Forelimb muscle (tissue), 1 donor: ENCODE measurements at places on chromosomes 13 and 19.

GRCh38 chr13:24112791-24113190 lies 47.7 kb upstream of the SPATA13 start:
- no peak for DNase-seq

DNA sequence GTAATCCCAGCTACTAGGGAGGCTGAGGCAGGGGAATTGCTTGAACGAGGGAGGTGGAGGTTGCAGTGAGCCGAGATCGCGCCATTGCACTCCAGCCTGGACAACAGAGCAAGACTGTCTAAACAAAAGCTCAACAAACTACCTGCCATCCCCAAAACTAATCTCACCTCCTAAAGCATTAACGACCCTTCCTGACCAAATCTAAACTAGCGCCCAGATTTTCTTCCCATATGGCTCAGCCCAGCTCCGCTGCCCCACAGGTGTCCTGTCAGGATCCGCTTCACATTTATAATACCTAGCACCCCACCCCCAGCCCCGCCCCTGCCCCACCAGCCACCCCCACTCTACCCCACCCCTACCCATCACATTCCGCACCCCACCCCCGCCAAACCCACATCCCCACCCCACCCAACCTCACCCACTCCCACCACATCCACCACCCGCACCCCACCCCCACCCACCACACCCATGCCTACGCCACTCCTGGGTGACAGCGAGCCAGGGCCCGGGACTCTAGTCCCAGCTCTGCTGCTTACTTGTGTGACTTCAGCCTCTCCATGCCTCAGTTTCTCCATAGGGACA lies 599 bp downstream of the C19orf12 start:
- DNase-seq = no peak

- no peak for DNase-seq
These were observed 67.0 kb upstream of the SIAH3 start for GRCh38 chr13:45918597-45918996.

DNA sequence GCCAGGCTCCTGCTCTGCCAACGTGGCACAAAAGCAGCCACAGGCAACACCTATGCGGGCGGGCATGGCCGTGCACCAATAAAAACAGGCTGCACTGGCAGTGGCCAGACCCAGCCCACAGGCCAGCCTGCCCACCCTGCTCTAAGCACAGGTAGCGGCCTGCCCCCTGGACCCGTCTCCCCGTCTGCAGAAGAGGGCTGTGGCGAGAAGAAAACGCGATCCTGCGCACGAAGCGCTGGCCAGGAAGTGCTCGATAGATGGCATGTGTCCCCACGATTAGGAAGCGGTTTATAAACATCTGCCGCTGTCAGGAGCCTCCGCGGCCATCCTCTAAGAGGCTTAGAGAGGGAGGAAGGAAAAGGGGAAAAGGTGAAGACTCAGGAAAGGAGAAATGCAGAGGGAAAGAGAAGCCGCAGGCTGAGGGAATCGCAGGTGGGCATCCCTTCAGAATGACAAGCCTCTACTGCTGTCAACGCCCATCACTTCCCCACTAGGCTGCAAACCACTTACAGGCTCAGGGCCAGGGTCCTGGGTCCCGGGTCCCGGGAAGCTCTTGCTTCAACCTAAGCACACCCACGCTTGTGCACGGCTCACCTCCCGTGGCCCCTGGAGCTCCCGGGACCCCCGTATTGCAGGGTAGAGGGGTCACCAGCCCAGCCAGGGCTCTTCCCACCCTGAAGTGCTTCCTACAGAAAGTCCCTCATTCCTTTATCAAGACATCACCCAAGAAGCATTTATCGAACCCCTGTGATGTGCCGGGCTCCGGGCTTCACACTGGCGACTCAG lies 10.5 kb downstream of the MLLT1 start:
- DNase-seq = no peak

- no peak for DNase-seq
These were observed 206.5 kb downstream of the TEX29 start for GRCh38 chr13:111526922-111527321.

DNA sequence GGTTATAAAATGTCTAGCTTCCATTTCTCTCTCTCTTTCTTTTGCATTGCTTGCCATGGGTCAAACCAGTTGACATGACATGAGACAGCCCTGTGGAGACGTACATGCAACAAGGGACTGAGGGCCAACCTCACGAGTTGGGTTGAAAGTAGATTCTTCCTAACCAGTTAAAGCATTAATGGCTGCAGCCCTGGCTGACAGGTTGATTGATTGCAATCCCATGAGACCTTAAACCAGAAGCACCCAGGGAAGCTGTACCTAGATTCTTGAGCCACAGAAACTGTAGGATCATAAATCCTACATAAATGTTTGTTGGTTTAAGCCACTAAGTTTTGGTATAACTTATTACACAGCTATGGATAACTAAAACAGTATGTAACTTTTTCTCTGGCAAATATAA lies 373.8 kb downstream of the DACH1 start:
- no peak for DNase-seq

DNA sequence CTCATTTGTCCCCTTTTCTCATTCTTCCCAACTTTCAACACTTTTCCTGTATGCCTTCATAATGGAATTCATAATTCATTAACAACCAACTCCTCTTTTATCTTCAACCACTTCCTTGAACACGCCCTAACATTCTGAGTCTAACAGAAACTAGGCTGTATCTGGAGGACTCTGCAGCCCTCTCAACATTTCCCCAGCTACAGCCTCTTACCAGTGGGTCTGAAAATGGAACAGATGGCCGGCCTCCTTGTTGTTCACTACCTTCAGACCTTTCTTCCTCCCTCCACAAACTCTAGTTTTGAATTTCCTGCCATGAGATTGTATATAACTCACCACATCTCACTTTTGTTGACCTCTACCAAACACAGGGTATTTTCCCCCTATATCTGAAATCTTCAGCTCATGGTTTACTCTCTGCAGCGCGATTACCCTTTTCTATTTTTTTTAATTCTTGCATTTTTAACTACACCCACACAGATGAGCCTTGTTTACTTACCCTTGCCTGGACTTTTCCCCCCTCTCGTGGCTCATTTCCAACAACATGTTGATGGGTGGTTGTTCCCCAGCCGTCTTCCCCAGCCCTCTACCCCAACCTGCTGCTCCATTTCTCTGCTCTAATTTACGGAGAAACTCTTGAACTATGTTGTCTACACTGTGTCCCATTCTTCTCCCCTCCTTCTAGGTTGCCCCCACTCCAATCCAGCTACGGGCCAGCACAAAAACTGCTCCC lies 846 bp downstream of the ZNF790 start:
- DNase-seq = no peak

GRCh38 chr13:20272104-20272503 lies 40.0 kb upstream of the GJB6 start:
- DNase-seq = no peak

GRCh38 chr13:72652681-72653080 lies 74.7 kb downstream of the MZT1 start:
- no peak for DNase-seq

GRCh38 chr13:24893863-24894262 lies 129.9 kb downstream of the RNF17 start:
- DNase-seq = no peak

- DNase-seq = no peak
These were observed 3.2 kb upstream of the ERVV-1 start for GRCh38 chr19:53010494-53010893.

- no peak for DNase-seq
These were observed 32.7 kb upstream of the DCLK1 start for GRCh38 chr13:36163809-36164308.

- no peak for DNase-seq
These were observed 59.2 kb downstream of the STK24 start for GRCh38 chr13:98517576-98518310.

GRCh38 chr19:54209058-54209810 lies 8.6 kb downstream of the RPS9 start:
- no peak for DNase-seq

DNA sequence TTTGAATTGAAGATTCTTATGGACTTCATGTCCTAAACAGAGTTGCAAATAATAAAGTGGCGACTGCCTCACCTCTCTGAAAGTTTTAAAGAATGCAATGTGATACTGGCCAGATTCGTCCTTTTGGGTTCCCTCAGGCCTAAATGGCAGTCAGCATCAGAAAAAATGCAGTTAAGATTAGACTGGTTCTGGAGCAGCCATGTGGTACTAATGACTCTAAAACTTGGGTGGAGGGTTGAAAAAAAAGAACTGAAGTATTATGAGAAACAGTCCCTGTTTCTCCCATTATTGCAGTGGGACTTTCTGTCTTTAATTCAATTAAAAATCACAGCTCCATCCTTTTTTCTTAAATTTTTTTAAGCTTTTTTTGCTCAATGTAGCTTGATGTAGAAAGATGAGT lies 37.3 kb downstream of the WDFY2 start:
- DNase-seq = no peak

GRCh38 chr19:8451885-8452284 lies 7.1 kb downstream of the HNRNPM start:
- no peak for DNase-seq

DNA sequence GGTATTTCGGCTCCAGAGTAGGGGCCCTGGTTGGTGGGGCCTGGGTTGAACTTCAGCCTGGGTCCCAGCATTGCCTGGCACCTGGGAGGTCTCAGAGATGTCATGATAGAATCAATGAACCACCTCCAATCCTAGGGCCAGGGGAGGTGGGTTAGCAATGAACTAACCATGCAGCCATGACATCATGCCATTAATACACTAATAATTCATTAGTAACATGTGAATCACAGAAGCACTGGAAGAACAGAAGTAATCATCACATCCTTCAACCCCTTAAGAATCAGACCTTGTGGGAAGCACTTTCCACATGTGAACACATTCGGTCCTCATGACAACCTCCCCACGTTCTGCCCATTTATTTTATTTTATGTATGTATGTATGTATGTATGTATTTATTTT lies 6.9 kb downstream of the NOSIP start:
- DNase-seq = no peak

DNA sequence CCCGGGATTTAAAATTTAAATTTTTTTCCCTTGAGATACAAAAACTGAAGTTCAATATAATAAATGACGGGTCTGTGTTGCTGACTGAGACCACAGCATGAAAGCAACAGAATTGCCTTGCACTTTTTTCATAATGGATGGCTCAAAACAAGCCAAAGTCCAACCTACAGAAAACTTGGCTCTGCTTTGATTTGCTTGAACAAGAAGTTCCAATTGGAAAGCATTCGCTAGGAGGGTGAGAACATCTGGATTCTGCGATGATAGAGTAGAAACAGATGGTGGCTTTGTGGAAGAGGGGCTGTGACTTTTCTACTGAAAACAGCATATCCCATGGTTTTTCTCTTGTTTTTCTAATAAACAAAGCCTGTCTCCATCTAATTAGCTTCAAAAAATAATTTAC lies 46.4 kb downstream of the THSD1 start:
- peak; percentile 92 for DNase-seq

DNA sequence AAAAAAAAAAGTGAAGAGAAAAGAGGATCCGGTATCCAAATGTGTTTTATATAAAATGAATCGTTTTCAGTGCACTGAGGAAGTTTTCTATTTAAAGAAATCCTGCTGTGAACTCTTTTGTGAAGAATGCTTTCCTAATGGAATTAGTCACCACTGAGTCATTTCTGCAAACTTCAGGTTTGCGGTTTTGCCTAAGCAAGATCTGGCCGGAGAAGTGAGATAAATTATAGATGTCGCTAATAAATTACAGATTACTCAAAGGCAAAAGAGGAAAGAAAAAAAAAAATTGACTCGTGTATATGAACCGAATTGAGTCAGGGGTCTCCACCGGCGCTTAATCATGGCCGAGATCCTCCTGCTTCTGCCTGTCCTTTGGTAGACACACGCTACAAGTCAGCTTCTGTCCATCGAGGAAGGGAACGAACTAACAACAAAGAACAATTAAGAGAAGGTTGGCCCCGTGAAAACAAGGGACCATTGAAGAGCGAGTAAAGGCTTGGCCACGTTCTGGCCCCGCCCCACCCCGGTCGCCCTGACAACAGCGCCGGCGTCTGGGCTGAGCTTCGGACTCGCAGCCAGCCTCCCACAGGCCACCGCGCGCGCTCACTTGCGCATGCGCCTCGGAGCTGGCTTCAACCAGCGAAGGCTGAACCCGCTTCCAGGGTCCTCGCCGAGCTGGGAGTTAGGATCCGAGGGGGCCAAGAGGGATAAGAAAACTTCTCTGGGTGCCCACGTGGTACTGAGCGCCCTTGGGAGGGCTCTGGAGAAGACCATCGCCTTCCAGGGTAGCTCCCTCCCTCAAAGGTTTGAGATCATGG lies 33.0 kb upstream of the MRI1 start:
- peak; percentile 77 for DNase-seq

- no peak for DNase-seq
These were observed 249.7 kb upstream of the IRS2 start for GRCh38 chr13:110036060-110036459.

- DNase-seq = no peak
These were observed 5.8 kb downstream of the TMEM147 start for GRCh38 chr19:35551091-35551810.

DNA sequence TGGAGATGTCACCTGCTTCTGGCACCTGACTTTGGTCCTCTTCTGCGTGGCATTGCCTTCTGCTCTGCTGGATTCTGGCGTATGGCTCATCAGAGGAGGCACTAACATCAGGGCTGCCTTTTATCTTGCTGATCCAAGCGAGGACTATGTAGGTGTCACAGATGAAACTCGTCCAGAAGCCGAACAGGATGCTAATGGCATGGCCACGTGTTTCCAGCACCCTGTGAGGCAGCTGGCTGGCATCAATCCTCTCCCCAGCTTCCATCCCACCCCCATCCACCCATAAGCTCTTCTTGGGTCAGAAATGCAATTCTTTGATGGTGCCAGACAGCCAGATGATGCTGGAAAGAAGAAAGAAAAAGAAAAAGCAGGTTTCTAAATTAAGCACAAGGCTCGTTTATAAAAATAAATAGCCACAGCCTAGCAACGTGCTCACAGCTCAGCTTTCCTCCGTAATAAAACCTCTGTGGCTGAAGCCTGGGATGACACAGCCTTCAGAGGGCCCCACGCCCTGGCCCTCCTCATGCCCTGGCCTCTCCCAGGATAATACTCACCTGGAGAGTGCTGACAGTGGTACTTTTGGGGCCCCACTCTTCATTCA lies 212.9 kb upstream of the SERP2 start:
- no peak for DNase-seq

- no peak for DNase-seq
These were observed 59.1 kb upstream of the TNFRSF19 start for GRCh38 chr13:23510979-23511735.

DNA sequence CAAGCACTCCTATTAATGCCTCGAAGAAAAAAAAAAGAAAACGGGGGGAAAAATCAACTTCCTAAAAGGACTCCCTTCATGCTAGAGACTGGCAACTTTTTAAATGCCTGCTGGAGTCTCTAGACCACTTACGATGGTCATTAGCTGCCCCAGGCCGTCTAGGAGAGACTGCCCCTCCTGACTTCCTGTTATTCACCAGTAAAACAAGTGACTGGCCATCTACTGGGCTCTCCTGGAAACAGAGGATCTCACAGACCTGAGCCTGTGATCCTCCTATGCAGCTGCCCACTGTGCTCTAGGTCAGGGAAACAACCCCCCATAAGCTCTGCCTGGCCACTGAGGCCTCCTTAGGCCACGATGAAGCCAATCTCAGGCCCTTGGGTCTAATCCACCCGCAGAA lies 7.4 kb downstream of the ZNF266 start:
- DNase-seq = no peak
